OCI-M1 (cell line): ENCODE measurements at places on chromosomes 6 and 20.

- no peak for DNase-seq
These were observed 172.6 kb downstream of the CD83 start for GRCh38 chr6:14290041-14290771.

- peak; percentile 89 for DNase-seq
These were observed 138.0 kb downstream of the GJA1 start for GRCh38 chr6:121573481-121573880.

DNA sequence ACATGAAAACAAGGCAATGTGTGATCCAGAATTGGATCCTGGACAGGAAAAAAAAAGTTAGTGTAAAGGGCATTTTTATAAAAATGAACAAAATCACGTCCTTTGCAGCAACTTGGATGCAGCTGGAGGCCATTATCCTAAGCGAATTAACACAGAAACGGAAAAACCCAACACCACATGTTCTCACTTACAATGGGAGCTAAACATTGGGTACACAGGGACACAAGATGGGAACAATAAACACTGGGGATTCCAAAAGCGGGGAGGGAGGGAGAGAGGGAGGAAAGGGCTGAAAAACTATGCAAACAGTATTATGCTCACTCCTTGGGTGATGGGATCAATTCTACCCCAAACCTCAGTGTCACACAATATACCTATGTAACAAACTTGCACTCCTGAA lies 91.4 kb upstream of the BTBD3 start:
- DNase-seq: no peak

DNA sequence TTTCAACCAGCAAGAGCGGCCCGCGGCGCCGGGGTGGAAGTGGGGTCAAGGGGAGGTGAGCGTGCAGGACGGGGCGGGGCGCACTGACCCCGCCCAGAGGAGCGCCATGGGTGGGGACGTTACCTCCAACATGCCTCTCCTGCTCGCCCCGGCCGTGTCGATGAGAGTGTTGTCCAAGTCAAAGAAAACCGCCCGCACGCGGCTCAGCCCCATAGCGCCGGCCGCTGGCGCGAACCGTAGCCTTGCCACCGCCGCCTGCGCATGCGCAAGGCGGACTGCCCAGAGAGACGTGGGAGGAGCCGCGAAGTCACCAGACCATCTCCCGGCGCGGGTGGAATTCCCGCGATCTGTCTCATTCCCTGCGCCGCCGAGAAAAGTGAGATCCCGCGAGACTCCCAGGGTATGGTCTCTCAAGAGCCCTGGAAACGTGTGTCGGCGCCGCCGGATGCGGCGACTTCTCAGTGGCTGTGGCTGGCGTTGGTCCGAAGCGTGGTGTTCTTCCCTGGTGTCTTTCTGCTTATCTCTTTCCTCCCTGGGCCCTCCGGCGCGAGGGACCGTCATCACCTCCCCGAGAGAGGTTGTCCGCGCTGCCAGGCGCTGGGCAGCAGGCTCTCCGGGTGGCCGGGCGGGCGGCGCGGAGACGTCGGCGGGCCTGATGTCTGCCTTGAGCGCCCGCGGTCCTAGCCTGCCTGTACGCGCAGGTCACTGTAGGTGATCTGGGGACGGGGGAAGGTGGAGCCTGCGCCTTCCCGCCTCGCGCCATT lies at the start of gene NANP:
NANP (minus strand) TSS at position 279 of the 764 bp plus-strand sequence; CDS start at position 213, 66 bp downstream.
- peak; percentile 98 for DNase-seq

DNA sequence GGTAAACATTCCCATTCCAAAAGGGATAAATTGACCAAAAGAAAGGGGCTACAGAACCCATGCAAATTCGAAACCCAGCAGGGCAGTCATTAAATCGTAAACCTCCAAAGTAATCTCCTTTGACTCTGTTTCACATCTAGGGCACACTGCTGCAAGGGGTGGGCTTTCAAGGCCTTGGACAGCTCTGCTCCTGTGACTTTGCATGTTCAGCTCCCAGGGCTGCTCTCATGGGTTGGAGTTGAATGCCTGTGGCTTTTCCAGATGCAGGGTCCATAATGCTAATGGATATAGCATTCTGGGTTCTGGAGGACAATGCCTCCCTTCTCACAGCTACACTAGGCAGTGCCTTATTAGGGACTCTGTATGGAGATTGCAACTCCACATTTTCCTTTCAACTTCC lies 211.9 kb upstream of the MANEA start:
- no peak for DNase-seq

- DNase-seq: no peak
These were observed 71.5 kb downstream of the DLGAP4 start for GRCh38 chr20:36377348-36378326.

DNA sequence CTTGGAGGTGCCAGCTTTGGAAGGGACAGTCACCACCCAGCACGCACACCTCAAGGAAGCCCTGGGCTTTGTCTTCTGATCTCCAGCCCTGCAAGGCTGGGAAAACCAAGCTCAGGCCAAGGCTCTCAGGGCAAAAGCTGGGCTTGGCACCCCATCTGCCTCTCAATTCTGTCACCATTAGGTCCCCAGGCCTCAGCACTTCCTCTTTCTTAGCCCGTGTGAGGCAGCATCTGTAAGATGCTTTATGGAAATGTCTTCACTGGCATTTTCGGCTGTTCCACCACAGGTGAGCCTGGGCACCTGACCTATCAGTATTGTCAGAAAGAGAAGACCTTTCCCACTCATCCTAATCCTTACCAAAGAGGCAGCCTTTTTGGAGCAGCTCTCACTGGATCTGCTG lies 24.6 kb downstream of the GMEB2 start:
- DNase-seq: no peak

DNA sequence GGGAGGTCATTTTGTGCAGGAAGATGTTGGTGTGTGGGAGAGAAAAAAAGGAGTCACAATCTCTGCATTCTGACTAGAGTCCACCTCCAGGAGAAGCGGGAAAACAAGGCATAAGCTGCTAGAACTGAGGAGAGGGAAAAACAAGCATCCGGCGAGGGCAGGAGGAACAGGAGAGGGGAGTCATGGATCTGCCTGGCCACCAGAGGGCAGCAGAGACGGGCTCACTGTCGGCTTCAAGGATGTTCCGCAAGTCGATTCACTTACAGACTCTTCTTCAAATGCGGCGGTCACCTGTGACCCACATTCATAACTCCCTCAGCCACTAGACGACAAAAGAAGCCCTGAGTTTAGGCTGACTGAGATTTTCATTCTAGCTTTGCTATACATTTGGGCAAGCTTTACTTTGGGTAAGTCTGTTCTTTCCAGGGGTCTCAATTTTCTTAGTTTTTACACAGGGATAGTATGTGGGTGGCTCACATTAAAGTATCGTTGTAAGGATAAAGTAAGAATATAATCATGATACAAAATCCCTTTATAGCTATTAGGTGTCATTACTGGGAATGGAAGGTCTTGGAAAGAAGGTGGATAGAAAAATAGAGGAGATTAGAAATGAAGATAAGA lies 6.6 kb upstream of the BTNL2 start:
- peak; percentile 86 for DNase-seq

GRCh38 chr20:20824924-20825584 lies 112.6 kb upstream of the RALGAPA2 start:
- DNase-seq: peak; percentile 69

DNA sequence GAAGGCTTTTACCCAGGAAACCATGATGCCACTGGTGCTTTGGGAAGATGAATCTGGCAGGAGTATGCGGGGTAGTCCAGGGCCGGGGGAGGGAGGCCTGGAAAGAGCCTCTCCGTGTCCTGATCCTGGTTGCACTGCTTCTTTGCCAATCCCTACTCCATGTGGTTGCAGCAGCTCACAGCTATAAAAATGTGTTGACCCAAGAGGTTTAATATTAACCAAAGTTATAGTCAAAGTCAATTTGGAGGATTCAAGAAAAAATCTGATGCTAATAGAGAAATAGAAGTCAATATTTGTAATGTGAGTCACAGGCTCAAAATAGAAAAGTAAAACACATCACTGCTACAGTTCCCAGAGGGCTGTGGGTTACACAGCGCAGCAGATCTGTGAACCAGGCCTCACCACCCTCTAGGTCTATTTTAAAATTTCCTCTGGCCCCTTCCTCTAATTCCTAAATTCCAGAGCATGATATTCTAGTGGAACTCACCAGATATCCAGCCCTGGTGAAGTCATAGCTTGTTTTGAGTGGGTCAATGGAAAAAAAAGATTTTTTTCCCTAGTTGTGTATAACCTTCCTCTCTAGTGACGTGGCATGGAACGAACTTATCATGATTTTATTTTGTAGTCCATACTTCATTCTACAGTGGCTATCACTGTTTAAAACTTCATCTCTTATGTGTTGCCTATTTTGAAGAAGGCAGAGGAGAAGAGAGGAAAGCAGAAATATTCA lies 63.2 kb upstream of the BMP2 start:
- no peak for DNase-seq

GRCh38 chr6:117601811-117602150 lies 530 bp downstream of the GOPC start:
- DNase-seq: peak; percentile 74

- DNase-seq: no peak
These were observed 27.4 kb upstream of the RREB1 start for GRCh38 chr6:7080311-7080710.

DNA sequence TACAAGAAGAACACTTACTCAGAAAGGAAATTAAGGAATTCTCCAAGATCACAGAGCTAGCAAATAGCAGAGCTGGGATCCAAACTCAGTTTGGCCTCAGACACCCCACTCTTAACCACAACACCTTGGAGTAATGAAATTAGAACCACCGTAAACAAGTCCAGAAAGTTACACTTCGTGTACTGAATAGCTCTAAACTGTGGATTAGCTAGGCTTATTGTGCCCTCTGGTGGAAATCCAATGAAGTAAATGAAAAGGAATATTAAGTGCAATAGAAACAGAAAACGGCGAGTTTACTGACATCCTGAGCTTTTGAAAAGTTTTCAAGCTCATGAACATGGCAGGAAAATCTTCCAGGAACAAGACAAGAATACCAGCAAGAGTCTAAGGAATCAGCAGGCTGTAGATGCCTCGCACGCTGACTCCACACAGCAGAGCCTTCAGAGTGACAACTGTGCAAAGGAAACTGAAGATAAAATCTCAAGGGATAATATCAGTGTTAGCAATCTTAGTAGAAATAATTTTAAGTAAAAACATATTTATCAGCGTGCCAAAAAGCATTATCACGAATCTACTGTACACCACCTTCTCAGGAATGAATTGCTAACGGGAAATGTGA lies 34.6 kb downstream of the FBXO5 start:
- peak; percentile 82 for DNase-seq

DNA sequence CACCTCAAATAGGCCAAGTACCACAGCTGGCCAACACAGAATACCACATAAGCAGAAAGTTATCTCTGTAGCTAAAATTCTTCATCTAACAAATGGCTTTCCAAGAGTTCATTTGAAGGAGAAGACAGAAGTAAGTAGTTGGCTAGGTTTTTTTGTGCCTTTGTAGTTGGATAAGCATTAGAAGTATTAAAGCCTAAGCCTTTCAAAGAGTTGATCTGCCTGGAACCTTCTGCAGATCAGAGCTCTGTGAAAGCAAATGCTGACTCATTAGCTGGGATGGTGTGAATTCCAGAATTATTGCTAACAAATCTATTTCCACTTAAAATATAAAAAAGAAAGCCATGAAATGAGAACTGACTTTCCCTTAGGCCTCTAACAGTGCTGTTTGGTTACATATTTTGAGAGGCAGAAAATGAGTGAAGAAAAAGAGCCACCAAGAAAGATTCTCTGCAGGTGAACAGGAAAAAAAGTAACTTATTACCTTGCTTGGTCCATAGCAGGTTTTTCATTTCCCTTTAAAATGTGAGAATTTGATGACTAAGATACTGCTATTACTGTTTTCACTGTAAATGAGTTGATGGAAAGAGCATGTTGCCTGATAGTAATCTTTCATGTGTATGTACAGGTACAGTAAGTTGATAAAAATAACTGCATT lies 763.2 kb upstream of the FLRT3 start:
- DNase-seq: no peak

GRCh38 chr20:38579219-38579910 lies 1.6 kb upstream of the ADIG start:
- DNase-seq: no peak

DNA sequence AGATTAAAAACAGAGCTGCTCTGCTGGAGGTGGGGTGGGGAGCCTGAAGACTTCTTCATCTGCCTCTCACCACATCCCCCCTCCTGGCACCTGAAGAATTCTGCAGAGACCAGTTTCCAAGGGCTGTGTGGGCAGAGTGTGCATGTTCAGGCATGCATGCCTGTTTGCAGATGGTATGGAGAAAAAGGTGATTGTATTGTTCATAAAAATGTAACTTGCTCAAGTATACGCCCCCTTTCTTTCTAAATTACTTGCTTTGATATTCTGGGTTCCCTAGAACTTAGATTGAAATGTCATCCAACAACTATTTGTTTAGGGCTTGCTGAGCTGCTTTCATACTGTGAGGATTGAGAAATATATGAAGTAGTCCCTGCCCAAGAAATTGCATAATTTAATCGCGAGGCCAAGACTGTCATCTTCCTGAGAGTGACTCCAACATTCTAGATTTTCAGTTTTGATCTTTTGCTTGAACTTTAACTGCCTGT lies 83.6 kb downstream of the LCA5 start:
- DNase-seq: peak; percentile 35

DNA sequence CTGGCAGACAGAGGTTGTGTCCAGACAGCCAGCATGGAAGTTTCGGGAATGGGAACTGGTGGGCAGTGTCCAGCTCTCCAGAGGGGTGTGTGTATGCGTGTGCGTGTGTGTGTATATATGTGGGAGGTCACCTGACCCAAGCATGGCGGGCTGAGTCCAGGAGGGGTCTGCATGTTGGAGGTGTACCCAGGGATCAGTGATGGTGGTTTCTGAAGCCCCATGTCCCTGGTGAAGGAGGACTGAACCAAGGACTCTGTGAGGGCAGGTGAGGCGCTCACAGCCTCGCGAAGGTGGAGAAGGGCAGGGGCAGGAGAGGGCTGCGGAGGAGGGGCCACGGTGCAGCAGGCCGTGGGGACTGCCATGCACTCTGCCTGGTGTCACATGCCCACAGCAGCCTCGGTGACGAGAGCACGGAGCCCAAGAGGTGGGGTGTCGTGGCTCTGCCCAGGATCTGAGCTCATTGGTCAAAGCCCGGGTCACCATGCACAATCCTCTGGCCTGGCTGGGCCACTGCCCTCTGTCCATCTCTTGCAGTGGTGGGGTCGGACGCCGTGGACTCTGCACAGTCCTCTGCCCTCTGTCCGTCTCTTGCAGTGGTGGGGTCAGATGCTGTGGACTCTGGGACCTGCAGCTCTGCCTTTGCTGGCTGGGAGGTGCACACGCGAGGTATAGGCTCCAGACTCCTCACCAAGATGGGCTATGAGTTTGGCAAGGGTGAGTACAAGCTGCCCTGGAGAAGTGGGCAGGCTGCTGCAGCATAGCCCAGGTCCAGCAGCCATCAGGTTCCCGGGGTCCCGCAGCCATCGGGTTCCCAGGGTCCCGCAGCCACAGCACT lies 2.1 kb upstream of the LIME1 start:
- no peak for DNase-seq

DNA sequence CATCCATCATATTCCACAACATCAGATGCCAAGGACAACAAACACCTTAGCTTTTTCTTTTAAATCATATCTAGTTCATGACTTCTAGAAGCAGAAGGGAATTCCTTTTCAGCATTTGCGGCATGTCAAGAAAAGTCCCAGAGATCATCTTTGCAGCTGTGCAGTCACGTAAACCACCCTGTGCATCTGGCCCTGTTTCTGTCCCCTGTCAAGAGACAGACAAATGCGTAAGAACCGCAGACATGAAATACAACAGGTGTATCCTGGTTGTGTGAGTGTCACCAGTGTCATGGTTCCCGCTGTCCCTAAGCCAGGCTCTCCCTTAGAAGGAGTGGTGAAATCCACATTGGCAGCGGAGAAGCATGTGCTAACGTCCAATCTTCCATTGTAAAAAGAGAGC lies 28.1 kb downstream of the LY86 start:
- no peak for DNase-seq
